ENCODE measurements at places on chromosomes 1 and 21. TPM values are rescaled to one million over a fixed set of nuclear protein-coding genes. Genes with fewer than 3 reads are reported as not detected.
A peak's percentile ranks its signal among the peaks of the same experiment; 100 is the strongest.

- no peak for DNase-seq
Measured at GRCh38 chr1:235290740-235291502, 37.1 kb downstream of the ARID4B start.

DNA sequence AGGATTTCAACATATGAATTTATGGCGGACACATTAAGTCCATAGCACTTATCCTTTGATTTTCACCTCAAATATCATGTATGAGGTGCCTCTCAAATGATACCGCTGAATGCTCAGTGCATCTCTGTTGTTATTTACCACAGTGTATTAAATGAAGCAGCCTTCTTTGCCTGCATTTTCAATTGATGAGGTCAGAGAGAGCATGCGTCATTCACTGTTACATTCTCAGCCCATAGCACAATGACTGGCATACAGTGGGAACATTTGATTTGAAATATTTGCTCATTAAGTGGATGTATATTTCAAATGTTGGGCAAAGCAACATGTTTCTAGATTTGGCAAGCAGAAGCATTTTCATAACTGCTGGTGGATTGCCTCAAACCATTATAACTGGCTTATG is 45.7 kb downstream of the LRRC7 start:
- DNase-seq = no peak

KPNA6 gene
- 91.2 TPM for total RNA-seq

- DNase-seq = no peak
Measured at GRCh38 chr21:45607909-45608295, 35.6 kb upstream of the PCBP3 start.

PTAFR gene
- total RNA-seq = 1.9 TPM

- DNase-seq = peak; percentile 33
Measured at GRCh38 chr1:107464827-107465226, 324.0 kb downstream of the NTNG1 start.

OTUD7B gene
- total RNA-seq = 19.5 TPM

DNA sequence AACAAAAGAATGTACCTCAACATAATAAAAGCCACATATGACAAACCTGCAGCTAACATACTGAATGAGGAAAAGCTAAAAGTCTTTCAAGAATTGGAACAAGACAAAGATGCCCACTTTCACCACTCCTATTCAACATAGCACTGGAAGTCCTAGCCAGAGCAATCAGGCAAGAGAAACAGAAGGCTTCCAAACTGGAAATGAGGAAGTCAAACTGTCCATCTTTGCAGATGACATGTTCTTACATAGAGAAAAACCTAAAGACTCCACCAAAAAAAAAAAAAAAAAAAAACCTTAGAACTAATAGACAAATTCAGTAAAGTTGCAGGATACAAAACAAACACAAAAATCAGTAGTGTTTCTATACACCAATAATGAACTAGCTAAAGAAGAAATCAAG is 20.2 kb downstream of the NSL1 start:
- DNase-seq = no peak

DNA sequence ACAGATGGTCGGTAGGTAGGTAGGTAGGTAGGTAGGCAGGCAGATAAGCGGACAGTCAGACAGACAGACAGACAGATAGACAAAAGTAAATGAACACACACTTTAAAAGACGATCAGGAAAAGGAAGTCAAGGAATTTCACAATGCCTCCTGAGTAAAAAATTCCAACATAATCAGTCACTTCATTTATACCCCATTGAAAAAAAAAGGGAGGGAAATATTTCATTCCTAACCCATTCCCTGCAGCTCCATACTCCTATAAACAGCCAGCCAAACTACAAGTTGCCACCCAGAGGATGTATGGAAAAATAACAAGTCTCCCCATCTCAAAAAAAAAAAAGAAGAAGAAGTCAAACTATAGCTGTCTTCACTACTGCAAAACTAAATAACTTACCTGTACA is 43.4 kb downstream of the ZZZ3 start:
- no peak for DNase-seq

DNA sequence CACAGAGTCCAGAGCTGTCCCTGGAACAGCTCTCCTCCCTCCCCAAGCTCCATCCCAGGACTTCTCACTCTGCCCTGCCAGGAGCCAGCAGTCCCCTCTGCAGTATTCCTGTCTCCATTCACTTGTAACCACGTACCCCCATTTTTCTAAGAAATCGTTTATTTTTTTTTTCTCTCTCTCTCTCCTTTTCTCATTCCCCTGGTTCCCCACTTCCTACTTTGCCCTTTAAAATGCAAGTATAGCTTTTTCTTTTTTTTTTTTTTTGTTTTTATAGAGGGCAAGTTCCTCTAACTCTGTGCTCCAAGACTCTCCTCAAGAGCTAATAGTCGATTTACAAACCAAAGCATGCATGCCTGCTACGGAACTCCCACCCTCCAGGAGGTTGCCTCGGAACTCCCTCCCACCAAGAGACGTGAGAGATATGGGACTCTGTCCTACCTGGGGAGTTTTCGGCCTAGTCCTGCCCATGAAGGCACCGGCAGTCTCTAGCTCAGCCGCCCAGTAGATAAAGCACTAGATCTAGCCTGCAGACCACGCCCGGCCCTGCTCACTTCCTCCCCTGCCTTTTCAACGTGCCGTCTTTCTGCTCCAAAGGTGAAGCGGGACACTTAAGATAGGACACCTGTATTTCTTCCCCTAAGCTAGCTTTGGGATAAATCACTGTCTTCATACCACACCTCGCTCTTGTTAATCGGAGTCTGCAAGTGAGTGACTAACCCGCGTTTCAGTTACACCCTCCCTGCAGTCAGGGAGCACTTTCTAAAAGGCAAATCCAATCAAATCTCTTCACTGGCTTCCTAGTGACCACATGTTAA is 27.7 kb downstream of the TNFRSF9 start:
- no peak for DNase-seq

- peak; percentile 63 for DNase-seq
Measured at GRCh38 chr1:12067900-12068821, 5.1 kb downstream of the TNFRSF8 start.

DNA sequence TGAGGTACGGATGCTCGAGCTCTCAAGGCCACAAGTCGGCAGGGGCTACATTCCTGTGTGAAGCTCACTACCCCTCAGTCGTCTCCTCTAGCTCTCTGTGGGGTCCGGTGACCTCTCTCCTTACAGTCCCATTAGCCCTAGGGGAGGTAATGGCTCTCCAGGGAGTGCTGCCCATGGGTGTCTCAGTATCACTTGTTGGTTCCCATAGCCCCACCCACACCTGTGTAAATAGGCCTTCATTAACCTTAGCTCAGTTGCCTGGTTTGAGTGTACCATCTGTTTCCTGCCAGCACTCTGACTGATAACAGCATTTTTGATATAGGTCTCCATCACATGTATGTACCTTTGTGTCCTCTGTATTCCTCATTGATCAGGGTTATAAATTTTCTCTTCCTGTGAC is 133.2 kb upstream of the KCNJ15 start:
- DNase-seq = no peak

GRCh38 chr1:155173478-155174323 is at the start of gene TRIM46:
TRIM46 (plus strand) TSS chr1:155173849; CDS start chr1:155173967, 118 bp downstream.
- DNase-seq = peak; percentile 79

GRCh38 chr1:10639775-10640578 is 156.5 kb downstream of the CASZ1 start:
- DNase-seq = peak; percentile 50

DNA sequence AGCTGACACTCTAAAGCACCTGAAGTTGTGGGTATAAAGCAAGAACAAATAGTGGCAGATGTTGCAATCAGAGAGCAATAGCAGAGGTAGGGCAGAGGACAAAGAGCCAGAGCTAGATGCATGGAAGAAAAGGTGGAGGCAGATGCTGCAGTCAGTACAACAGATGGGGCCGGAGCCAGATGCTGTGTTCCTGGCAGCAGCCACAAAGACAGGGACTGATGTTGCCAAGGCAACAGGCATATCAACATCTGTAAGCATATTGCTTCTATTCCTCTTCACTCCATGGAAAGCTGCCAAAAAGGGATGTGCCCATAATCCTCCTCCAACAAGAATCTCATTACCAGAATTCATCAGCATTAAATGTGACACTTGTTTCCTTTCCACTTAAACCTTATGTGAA is 108.0 kb downstream of the TNNI3K start:
- DNase-seq = peak; percentile 16

DNA sequence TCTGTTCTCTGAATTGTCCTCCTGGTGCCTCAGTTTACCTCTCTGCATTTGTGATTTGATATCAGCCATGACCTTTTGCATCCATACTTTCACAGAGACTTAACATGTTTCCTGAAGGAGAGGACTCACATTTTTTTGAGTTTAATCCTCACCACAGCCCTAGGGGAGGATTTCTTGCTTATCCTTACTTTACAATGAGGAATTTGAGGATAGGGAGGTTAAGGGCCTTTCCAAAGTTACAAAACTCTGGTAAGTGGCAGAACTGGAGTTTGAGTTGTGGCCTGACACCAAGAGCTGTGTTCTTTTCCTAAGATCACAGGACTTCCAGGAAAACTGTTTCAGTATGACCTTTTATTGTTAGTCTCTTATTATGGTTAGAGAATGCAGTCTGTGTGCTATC is 34.2 kb downstream of the TNFRSF8 start:
- no peak for DNase-seq

DNA sequence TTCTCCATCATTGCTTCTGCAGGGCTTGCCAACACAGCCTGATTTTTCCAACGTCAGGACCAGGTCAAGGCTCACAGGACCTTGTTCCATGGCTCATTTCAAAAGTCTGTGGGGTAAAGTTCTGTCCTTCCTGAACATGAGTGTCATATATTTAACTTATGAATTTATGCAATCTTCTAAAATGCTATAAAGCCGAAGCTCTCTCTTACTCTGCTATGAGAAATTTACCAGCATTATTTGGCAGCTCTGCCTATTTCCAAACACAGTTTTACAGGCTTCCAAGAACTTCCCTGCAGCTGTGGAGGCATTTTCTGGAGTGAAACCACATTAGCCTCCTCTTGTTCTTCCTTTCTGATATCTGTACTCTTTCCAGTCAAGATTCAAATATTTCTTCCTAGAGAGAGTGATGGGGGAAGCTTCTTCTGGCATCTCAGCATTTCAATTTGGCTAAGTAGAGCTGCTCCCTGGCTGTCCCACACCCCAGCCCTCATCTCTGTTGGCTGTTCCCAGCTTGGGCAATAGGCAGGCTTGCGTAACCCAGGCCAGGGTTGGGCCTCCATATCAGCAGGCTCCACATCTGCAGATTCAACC is 15.6 kb upstream of the HMGCS2 start:
- no peak for DNase-seq

GRCh38 chr1:234515411-234515810 is 36.4 kb upstream of the TARBP1 start:
- no peak for DNase-seq

DNA sequence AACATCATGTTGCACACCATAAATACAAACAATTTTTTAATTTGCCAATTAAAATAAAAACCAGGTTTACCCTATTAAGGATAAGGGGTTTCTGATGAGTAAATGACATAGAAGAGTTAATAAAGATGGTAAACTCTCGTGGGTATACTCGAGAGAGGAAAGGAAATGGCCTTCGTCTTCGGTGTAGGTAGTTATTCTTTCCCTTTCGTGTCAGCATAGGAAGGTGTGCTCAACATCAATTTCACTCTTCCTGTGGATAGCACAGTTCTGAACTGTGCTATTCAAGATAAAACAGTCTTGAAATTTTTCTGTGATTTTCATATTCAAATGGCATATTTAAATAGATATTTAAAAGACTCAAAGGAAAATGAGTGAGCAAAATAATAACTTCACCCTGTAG is 98.2 kb downstream of the RGL1 start:
- DNase-seq = no peak

DNA sequence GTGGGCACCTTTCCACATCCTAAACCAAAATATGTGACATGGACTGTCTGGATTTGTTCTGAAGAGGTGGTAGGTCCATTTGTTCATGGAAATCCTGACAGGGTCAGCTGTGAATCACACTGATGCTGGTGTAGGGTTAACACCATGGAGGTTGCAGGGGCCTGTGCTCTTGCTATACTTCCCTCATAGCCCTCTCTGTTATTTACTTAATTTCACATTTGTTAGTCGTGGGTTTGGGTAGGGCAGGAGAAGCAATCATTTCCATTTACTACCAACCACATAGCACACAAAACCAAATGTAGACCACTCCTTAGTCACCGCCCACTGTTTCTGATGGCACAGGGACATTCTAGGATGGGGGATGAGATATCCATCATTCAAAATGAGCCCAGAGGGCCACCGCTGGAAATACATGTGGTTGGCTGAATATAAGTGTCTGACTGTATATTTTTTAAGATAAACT is 61.8 kb upstream of the POU2F1 start:
- DNase-seq = no peak

IL22RA1 gene
- total RNA-seq = 0.14 TPM

- no peak for DNase-seq
Measured at GRCh38 chr1:207908107-207908734, 2.7 kb downstream of the CD34 start.

TCHH gene
- total RNA-seq = 0.02 TPM

- no peak for DNase-seq
Measured at GRCh38 chr1:18191481-18192155, 84.0 kb downstream of the IGSF21 start.

AHCYL1 gene
- total RNA-seq = 98.6 TPM

GRCh38 chr1:31739346-31739745 is 24.8 kb downstream of the ADGRB2 start:
- DNase-seq = peak; percentile 62

CNIH3 gene
- total RNA-seq = 5.0 TPM

- DNase-seq = no peak
Measured at GRCh38 chr1:183872403-183872802, 67.5 kb downstream of the RGL1 start.

DNA sequence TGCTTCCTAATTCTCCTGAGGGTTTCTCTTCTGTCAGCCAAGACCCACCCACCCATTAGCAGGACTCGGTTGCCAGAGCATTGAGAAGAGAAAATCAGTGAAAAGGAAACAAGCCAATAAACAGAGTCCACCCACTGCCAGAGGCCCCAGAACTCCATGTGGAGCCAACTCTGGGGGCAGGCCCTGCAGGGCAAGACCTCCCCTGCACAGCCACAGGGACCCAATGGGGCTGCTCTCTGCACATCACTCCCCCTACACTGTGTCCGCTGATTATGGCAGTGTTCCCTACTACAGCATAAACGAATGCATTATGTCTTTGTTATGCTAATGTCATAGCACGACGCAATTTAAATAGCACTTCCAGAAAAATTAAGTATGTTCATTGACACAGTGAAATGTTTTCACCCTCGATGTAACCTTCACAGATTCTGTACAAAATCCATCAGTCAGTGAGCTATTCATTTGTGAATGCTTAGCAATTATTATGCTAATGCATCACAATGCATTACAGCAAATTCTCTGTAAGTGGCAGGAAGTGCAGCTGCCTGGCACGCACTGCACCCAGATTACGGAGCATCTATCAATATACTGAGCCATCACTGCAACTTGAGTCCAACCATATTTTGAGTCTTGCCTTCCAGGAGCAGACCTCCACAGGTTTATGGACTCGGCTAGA is 56.4 kb downstream of the GRIK3 start:
- no peak for DNase-seq

GRCh38 chr1:43499898-43500297 is 30.8 kb upstream of the PTPRF start:
- no peak for DNase-seq

PM20D1 gene
- 0.23 TPM for total RNA-seq

RAB3B gene
- total RNA-seq = 34.1 TPM
